Endodermal cell (in vitro differentiated cells): ENCODE measurements at places on chromosomes 4 and X.

GRCh38 chr4:48315728-48316630, 25.4 kb upstream of the SLAIN2 start:
- DNase-seq: peak; percentile 61

GRCh38 chrX:17923546-17923945, 62.4 kb upstream of the RAI2 start:
- DNase-seq: no peak

- peak; percentile 56 for DNase-seq
Measured at GRCh38 chr4:82394896-82395295, 21.1 kb upstream of the HNRNPD start.

- DNase-seq: no peak
Measured at GRCh38 chr4:22174640-22175039, 226.1 kb upstream of the KCNIP4 start.

- DNase-seq: no peak
Measured at GRCh38 chr4:146661367-146661766, 22.7 kb downstream of the POU4F2 start.
